ENCODE measurements at places on chromosomes 4 and X. TPM values are rescaled to one million over a fixed set of nuclear protein-coding genes. Genes with fewer than 3 reads are reported as not detected.

Gene RENBP
- 6.5 TPM for total RNA-seq

Gene SLC49A3
- 13.6 TPM for total RNA-seq

Gene PNMA6A
- total RNA-seq: 1.2 TPM

Gene GASK1B
- total RNA-seq: 35.4 TPM

Gene SLC9B1
- total RNA-seq: 0.29 TPM

Gene TCEAL2
- total RNA-seq: not detected

Gene ELK1
- total RNA-seq: 36.2 TPM

Gene CDKL2
- 0.88 TPM for total RNA-seq

Gene DMRTC1B
- total RNA-seq: not detected

Gene MUC7
- total RNA-seq: not detected

Gene TLR1
- 2.4 TPM for total RNA-seq

Gene XAGE1A
- total RNA-seq: not detected

Gene SH2D1A
- total RNA-seq: not detected

Gene PRKG2
- 0.88 TPM for total RNA-seq

Gene FANCB
- total RNA-seq: 3.8 TPM

Gene TECRL
- total RNA-seq: not detected

Gene CTAG2
- total RNA-seq: 0.88 TPM

Gene PABPC1L2B
- not detected for total RNA-seq

Gene DNAAF6
- total RNA-seq: not detected

Gene CXorf49
- not detected for total RNA-seq

Measured in osteoblast (primary cell).